ENCODE measurements at places on chromosomes 3 and 15.
A peak's percentile ranks its signal among the peaks of the same experiment; 100 is the strongest.

- peak; percentile 52 for DNase-seq
Observed at GRCh38 chr3:195194559-195195206, 76.3 kb downstream of the XXYLT1 start.

GRCh38 chr3:114318295-114318694 lies 24.5 kb downstream of the TIGIT start:
- no peak for DNase-seq

DNA sequence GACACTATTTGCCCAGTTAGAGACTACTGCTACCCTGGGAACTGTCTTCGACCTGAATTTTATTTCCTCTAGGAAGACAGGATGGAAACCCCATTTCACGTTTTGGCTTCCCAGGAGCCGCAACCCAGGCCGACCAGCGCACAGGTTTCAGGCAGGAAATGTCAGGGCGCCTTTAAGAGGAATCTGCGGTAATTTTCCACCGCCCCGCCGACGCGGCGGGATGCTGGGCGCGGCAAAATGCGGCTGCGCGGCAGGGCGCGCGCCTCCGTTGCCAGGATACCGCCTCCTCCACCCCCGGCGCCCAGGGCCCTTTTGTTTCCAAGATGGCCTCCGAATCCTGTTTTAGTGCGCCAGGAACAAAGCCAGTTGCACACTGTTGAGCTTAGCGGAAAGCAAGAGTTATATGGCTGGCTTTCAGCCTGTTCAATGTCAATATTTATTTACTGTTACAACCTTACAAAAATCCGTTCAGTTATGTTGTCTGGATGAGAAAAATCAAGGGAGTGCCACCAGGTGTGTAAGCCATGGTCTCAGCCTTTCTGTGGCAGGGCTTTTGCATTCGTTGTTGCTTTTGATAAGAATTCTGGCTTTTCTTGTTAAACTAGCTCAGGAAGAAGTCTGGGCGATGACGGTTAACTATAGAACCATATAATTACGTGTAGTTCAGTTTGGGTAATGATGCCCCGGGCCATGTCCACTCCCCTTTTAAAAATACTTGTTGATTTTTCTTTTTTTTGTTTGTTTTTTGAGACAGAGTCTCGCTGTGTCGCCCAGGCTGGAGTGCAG lies 79.7 kb upstream of the CHD2 start:
- DNase-seq = peak; percentile 82

- DNase-seq = no peak
Observed at GRCh38 chr3:11335056-11335608, 62.9 kb downstream of the ATG7 start.

- no peak for DNase-seq
Observed at GRCh38 chr3:39548282-39548681, 80.8 kb downstream of the MOBP start.

- no peak for DNase-seq
Observed at GRCh38 chr15:57540736-57541135, 51.0 kb upstream of the MYZAP start.

DNA sequence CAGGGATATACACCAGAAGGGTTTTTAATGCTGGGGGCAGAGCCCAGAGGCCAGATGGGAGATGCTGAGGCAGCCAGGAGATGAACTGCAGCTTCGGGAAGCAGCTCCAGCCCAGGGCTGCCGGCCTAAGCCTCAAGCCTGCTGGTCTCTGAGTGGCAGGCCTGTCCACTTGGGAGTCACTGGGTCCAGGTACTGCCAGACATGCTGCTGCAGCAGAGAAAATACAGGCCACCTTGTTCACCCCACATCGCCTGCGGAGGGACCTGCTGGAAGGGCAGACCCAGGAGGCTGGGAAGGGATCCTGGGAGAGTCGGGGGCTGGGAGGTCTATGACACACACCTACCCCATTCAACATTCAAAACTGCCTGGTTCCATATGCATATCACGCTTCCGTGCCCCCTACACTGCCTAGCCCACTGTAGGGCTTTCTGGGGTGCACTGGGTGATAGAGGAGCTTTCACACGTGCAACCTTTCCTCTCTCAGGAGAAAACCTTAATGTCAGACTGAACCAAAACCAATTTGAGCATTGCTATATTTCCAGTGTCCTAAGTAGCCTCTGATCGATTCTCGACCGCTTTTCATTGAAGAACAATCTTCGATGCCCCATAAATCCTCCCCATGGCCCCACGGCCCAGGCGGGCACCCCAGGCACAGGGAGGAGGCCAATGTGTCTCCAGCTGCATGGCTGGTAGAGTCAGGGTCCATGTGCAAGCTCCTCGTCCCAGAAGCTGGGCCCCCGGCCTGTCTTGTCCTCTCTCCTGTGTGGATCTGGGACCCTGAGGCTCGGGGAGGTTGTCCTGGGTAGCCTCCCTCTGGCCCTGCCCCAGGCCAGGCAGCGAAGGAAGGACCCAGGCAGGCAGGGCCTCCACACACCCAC lies 147.4 kb downstream of the ATP10A start:
- DNase-seq = no peak

DNA sequence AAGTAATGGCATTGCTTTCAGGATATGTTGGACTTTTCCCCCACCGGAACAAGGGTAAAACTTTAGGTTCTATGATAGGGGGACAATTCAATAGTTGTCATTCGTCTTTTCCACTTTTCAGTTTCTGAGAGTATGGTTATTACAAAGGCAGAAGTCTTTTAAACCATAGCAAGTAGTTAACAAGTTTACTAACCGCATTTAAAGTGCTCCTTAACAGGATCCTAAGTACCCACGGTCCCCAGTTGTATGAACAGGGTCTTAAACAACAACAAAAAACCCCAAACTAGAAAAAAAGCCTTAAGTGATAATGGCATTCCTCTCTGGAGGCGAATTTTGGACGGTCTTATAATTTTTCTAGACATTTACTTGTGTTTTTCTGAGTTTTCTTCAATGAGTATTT lies 831 bp downstream of the IFT57 start:
- no peak for DNase-seq

DNA sequence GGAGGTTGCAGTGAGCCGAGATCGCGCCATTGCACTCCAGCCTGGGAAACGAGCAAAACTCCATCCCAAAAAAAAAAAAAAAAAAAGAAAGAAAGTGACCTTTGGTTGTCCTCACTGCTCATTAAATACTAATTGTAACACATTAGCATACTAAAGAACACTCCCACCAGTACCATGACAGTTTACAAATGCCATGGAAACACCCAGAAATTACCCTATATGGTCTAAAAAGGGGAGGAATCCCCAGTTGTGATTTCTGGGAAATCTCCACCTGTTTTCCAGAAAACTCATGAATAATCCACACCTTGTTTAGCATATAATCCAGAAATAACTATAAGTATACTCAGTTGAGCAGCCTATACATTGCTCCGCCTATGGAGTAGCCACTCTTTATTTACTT lies 23.5 kb upstream of the INO80 start:
- DNase-seq = no peak

GRCh38 chr3:53198996-53199395 lies 38.0 kb downstream of the PRKCD start:
- DNase-seq = no peak
